ENCODE measurements at places on chromosomes 2 and 18.

GRCh38 chr2:148936857-148937450 is 61.9 kb downstream of the KIF5C start:
- DNase-seq, result no peak

GRCh38 chr2:64656379-64656778 is 2.7 kb upstream of the SERTAD2 start:
- no peak for DNase-seq

- DNase-seq, result no peak
Observed at GRCh38 chr2:67294218-67294617, 102.9 kb upstream of the ETAA1 start.

GRCh38 chr2:26974352-26974751 is 3.9 kb downstream of the MAPRE3 start:
- DNase-seq, result no peak

DNA sequence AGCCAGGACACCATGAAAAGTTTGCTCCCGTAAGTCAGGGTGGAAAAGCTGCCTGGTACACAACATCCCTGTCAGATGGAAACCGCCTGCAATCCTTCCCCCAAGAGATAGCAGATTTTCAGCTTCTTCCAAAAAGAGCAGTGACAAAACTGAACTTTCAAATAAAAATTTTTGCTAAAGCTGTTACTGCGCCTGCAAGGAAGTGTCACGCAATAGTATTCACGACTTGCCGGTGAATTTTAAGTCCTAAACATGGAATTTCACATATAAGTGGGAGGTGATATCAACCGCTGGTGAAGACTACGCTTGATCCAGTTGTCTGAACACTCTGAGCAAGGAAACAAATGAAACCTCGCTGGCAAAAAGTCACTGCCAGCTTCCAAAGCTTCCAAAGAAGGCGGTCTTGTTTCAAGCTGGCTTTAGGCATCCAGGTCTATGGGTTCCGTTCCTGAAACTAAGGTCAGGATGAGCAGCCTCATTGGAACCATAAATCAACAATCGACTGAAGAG is 2.8 kb downstream of the COL6A3 start:
- DNase-seq, result no peak

DNA sequence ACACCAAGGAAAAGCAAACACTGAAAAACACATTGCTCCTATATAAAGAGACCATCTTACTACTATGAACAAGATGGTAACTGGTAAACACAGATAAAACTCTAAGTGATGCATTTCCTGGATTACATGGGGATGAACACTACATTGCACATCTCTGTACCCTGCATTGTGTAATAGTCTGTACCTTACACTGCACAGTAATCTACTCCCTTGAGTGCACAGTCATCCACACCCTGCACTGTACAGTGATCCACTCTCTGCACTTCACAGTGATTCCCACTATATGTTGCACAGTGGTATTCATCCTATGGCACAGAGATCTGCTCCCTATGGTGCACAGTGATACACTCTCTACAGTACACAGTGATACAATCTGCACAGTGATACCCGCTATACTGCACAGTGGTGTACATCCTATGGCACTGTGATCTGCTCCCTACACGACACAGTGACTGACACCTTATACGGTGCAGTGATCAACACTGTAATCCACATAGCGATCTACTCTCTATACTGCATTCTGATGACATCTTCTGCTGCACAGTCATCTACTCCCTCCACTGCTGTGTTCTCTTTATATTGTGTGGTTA is 462.2 kb upstream of the RGPD4 start:
- DNase-seq, result no peak

DNA sequence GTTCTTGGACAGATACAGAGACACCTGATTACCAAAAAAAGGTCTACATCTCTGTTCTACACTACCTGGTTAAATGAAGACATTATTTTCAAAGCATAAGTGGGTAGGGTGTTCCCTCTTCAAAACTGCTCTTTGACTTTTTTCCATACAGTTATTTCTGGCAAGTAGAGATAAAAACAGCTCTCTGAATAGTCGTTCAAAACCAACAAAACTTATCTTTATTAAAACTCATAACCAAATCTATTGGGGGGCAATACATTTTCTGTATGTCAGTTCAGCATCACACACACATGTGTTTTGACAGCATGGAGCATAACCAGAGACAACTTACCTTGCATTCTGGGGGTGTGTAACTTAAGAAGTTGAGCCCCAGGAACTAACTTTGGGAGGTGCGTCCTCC is 149.0 kb upstream of the EPC2 start:
- DNase-seq, result no peak

DNA sequence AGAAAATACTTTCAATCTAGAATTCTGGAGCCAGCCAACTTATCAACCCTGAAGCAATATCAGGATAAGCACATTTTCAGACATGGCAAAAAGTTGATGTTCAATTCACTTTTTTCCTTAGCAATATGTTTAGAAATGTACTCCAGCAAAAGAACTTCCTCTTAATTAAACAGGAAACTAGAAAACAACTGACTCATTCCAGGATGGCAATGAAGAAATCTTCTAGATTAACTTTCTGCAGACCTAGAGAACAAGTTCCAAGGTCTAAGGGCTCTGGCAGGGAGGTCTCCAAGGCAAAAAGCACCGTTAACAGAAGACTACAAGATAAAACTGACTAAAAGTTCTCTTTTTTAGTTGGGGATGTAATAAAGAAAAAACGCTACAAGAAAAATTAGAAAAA is 69.2 kb upstream of the VWC2L start:
- DNase-seq, result no peak

- no peak for DNase-seq
Observed at GRCh38 chr18:629269-630150, 27.9 kb upstream of the TYMS start.

GRCh38 chr2:231000211-231000904 is 4.4 kb downstream of the SPATA3 start:
- no peak for DNase-seq

GRCh38 chr2:227597998-227598397 is 695 bp upstream of the SCYGR2 start:
- no peak for DNase-seq

GRCh38 chr2:198289811-198290210 is 485.4 kb downstream of the PLCL1 start:
- DNase-seq, result no peak

DNA sequence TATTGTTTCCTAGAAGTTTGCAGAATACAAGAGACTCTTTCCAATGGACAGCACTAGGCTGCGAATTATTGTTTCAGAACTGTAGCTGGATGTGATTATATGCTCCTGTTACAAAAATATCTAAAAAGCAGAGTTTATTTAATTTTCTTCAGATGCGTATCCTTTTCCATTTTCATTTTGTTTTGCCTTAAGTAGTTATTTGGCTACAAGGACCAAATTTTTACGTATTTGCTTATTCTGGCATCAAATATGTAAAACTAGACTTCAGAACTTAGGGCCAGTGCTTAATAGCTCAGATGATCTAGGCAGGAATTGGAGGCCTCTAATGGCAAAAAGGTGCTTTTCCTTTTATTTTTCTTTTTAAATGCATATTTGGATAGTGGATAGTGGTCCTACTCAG is 18.7 kb downstream of the MEP1B start:
- DNase-seq, result no peak

- no peak for DNase-seq
Observed at GRCh38 chr2:106919012-106919411, 33.0 kb upstream of the ST6GAL2 start.

DNA sequence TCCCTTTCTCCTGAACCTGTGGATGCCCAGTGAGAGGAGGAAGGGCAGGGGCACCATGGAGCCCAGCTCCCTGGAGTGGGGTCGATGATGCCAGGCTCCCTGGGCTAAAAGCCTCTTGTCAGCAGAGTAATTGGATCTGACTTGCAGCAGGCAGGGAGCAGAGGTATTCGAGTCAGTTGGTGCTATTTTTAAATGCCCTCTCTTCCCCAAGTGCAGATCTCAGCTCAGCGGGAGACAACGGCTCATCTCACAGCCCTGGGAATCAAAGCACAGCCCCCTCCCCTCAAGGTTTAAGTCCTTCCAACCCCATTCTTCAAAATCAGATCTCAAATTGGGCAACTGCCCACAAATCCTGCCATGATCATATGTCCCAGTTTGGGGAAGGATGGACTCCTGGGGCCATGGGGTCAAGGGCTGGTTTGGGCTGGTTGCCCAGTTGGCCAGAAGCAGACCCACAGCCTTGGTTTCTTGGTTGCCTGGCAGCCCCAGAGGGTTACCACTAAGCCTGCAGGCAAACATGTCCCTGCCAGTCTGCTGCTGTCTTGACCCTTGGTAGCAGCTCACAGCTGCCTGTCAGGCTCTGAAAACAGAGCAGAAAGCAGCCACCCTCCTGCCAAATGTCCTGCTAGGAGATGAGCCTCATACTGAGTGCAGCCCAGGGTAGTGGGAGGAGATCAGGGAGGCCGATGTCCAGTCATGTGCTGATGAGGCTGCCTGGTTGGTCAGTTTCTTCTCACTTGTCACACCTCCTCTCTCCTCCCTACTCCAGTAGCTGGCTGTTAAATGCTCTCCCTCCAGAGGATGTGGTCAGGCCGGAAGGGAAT is 244.9 kb downstream of the LOXHD1 start:
- DNase-seq, result peak; percentile 27

- no peak for DNase-seq
Observed at GRCh38 chr2:2795438-2796091, 464.5 kb upstream of the MYT1L start.

- DNase-seq, result peak; percentile 29
Observed at GRCh38 chr2:186256540-186256939, 229.5 kb upstream of the ZC3H15 start.

- DNase-seq, result no peak
Observed at GRCh38 chr2:170707821-170708795, 7.0 kb upstream of the SP5 start.

- DNase-seq, result no peak
Observed at GRCh38 chr2:178448968-178449661, 1.9 kb downstream of the PRKRA start.

- DNase-seq, result no peak
Observed at GRCh38 chr2:111698089-111698488, 185.9 kb downstream of the ANAPC1 start.

GRCh38 chr2:133235968-133236367 is 332.3 kb downstream of the NCKAP5 start:
- DNase-seq, result no peak

DNA sequence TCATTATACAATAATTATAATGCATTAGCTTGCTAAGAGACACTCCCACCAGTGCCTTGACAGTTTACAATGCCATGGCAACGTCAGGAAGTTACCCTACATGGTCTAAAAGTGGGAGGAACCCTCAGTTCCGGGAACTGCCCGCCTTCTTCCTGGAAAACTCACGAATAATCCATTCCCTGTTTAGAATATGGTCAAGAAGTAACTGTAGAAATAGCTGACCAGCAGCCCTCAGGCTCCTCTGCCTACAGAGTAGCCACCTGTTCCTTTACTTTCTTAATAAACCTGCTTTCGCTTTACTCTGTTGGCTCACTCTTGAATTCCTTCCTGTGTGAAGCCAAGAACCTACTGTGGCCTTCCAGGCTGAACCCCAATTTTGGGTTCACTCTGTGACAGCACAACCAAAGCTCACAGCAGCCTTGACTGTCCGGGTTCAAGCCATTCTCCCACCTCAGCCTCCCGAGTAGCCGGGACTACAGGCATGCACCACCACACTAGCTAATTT is 20.0 kb upstream of the PTPN2 start:
- DNase-seq, result no peak

DNA sequence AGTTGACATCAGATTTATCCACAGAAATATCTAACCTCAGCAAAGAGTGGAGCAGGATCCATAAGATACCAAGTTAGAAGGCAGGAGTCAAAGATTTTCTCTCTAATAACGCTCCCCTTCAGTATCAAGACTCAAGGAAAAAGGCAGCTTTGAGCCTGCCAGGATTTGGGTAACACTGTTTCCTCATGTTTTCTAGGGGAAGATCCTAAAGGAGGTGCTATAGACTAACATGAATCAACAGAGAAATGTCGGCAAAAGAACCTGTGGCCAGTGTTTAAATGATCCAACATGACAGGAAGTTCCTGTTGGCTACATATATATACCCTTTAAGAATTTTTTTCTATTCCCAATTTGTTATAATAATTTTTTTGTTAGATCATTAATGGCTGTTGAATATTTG is 402.3 kb downstream of the TGIF1 start:
- DNase-seq, result no peak

DNA sequence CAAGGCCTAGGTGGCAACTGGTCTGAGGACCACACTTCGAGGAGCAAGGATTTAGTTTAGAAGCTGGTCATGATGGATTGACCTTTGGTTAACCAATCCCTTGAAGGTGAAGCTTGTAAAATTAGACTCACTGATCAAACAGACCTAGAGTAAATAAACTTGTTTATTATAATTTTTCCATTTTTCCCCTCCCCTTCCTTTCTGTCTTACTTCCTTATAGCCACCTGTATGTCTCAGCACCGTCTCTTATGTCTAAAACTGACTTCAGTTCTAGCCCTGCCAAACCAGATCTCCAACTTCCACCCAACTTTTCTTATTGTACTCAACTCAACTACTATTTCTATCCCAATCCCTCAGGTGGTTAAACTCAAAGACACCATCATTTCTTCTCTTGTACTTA is 92.8 kb upstream of the THOC1 start:
- no peak for DNase-seq

DNA sequence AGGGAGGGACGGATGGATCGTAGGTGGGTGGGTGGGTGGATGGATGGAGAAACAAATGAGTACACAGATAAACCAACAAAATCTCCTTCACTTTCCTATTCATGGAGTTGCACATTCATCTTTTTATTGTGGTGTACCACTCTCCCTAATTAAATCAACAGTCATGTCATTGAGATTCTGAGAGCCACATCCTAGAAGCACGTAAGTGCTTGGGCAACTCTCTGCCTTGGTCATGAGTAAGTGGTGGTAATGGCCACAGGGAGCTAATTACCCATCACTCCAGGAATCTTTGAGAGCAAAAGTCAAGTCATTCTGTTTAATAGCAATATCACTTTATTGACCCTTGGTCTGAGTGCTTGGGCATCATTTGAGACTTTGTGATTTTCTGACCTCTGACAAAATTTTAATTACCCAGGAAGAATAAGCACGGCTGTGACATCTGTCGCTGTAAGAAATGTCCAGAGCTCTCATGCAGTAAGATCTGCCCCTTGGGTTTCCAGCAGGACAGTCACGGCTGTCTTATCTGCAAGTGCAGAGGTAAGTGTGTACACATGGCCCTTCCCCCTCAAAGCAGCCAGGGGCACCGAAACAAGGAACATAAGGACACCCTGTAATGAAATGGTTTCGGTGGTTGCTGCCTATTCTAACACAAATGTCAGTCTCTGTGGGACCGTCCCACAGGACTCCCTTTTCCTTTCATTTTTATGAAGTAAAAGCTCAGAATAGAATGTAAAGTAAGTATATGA is 85.9 kb downstream of the FEZ2 start:
- DNase-seq, result no peak

DNA sequence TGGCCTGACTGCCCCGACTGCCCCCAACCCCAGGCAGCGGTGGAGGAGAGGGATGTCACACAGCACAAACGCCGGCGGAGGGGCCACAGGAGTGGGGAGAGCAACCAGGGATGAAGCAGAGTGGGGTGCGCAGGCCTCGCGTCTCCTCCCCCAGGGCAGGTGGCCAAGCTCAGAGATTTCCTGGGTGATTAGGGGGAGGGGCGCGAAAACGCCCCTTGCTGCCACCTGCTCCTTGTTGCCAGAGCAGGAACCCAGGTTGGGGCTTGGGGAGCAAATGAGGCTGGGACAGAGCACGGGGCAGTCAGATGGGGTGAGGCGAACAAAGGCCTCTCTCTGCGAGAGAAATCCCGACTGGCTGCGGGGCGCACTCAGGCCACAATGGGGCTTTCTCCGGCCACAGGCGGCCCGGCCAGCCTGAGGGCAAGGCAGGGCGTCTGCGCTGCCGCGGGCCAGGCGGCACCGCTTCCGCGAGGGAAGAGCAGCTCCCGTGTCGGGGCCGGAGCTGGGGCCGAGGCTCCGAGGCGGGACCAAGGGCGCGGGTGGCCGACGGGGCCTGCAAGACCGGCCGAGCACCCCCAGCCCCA is 11.5 kb downstream of the TEX44 start:
- DNase-seq, result peak; percentile 10

All from fibroblast of the conjunctiva (primary cell).